ENCODE measurements at places on chromosomes 11 and 22.

GRCh38 chr11:22341588-22341931 is 3.4 kb downstream of the SLC17A6 start:
- DNase-seq = no peak

DNA sequence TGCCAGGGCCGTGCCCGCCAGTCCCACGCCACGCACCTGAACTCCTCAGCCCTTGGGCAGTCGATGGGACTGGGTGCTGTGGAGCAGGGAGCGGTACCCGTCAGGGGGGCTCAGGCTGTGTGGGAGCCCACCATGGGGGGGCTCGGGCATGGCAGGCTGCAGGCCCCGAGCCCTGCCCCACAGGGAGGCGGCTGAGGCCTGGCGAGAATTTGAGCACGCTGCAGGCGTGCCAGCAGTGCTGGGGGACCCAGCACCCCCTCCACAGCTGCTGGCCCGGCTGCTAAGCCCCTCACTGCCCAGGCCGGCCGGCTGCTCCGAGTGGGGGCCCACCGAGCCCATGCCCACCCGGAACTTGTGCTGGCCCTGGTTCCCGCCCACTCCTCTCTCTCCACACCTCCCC is 56.8 kb downstream of the TMPRSS5 start:
- DNase-seq = no peak

DNA sequence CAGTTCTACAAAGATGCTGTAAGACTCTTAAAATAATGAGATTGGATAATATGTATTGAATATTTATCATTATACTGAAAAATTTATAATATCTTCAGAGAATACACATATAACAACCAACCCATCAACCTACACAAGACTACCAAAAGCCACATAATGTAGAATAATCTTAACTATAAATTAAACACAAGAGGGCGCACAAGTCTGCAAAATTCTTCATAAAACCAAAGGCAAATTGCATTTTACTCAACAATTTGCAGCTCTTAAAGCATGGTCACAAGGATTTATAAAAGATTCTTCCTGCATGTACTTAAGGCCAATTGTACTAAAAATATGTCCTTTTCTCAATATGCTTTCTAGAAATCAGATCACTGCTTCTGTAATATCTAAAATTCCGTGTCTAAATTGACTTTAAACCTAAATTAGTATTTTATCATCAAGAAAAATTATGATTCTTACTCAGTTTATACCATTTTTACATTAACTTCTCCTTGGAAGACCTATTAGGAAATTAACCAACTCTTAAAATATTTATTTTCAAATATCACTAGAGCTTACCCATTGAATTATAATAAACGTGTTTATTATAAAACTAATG is 79.0 kb downstream of the TTC28 start:
- DNase-seq = peak; percentile 63

GRCh38 chr11:57648801-57649735 is 644 bp downstream of the YPEL4 start:
- DNase-seq = no peak

DNA sequence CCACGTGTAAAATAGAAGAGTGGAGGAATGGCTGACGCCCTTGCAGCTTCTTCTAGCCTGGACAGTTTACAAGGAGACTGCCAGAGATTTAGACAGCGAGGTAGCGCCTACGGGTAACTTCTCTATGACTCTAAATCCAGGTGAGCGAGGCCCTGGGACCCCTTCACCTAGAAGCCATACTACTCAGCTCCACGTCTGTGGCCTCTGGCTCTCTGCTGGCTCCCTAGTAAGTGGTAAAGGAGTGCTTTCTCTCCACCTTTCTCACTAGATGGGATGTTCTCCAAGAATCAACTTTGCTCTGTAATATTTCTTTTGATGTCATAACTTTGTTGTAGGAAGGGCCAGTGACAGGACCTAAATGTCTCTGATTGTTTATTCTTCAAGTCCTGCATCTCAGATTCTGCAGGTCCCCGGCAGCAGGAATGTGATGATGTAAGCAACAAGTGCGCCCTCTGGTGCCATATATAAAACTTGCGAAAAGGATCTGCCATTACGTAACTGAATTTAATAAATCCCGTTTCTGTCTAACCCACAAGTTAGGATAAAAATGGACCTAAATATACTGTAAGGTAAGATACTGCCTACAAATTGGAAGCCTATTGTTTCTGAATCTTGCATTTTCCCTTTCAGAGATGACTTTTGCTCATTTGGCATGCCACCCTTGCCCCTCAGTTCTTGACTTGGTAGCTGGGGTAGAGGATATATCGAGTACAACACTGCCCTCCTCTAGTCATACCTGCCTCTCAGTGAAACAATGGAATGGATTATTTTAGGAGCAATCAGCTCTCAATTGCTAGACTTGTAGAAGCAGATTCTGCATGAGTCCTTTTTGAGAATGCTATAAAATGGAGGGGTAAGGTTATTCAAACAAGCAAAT is 11.0 kb upstream of the PTPN5 start:
- peak; percentile 40 for DNase-seq

DNA sequence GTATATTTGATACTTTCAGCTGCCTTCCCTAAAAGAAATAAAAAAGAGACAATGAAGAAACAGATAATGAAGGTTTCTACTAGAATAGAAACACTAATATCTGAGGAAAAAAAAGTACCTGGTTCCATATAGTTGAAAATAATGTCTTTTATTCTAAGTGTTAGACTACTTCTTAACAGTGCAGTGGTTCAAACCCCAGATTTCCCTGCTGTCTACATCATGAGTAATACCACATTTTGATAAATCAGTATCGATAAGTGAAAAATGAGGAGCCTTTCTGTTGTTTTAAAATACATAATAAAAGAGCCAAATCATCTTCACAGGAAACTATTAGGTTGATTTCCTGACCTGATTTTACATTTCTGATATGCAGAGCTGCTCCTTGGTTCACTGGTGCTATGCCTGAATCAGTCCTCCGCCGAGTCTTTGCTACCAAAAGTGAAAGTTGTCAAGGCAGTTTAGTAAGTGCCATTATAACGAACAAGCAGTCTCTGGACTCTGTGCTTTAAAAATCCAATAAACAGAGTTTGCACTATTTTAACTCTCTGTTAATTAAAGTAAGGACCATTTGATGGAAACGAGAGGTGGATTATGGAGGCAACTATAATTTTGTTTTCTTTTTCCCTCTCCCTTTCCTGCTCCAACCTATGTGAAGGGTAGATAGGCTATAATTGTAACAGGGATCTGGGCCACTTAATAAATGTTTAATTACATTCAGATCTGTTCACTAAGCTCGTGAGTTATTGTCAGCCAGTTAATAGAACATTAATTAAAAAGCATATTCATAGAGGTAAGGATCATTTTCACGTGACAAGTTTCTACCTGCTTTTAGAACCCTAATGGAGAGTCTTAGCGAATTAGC is 724.5 kb upstream of the RAG2 start:
- no peak for DNase-seq

Data from CD4-positive, alpha-beta T cell treated with Interleukin-2 at 100 ng/mL for 4 hours (primary cell).